ENCODE measurements at places on chromosomes 12 and 14.

DNA sequence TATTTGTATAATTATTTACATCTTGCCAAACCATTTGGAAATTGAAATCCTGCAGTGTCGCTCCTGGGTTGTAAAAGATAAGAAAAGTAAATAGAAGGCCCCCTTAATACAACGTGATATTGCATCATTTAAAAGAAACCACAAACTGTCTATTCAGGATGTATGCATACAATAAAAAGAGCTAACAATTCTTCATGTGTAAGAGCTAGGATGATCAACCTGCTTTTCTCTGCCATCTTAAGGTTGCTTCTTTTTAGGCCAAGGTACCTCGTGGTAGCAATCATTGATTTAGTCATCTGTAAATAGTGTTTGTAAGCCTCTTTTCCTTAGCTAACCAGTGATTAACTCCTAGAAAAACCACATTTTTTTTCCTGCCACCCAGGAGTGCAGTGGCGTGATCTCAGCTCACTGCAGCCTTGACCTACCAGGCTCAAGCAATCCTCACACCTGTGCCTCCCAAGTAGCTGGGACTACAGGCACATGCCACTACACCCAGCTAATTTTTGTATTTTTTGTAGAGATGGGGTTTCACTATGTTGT lies 3.3 kb upstream of the USP44 start:
- no peak for DNase-seq

DNA sequence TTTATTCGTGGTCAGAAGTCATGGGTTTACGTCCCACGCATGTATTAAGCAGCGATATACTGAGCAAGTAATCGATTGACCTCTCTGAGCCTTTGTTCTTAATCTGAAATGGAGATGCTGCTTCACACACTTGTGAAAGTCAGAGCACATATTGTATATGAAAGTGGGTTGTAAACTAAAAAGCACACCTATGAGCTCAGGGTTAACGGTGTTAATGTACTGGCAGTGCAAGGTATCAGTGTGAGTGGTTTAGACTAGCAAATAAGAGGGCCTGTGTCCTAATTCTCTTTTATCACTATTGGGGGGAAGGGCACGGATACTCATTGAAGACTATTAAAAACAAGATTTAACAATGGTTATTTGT lies 676 bp downstream of the MRPL42 start:
- no peak for DNase-seq

DNA sequence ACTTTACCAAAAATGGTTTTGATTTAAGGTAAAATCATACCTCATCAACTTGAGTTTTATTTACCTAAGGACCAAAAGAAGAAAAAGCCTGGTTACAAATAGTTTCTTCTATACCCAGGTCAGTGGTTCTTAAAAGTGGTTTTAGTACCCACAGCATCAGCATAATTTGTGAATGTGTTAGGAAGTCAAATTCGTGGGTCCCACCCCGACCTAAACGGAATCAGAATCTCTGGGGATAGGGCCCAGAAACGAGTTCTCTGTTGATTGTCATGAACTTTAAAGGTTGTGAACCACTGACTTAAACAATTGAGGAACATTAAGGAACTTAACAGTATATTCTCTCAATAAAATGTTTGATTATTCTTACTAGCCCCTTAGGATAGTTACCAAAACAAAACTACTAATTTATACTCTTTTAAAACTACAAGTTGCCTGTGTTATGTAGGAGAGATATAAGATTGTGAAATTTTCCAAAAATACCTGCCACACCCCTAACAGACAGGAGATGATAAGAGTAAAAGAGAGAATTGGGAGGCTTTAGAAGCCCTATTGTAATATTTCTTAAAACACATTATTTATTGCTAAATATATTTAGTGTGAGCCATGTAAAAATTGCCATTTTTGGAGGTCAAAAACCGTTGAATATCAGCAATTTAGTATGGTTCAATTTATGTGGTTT lies 669 bp upstream of the SLC25A21 start:
- no peak for DNase-seq

GRCh38 chr14:74720526-74720925 lies 7.6 kb downstream of the FCF1 start:
- DNase-seq, result peak; percentile 78

DNA sequence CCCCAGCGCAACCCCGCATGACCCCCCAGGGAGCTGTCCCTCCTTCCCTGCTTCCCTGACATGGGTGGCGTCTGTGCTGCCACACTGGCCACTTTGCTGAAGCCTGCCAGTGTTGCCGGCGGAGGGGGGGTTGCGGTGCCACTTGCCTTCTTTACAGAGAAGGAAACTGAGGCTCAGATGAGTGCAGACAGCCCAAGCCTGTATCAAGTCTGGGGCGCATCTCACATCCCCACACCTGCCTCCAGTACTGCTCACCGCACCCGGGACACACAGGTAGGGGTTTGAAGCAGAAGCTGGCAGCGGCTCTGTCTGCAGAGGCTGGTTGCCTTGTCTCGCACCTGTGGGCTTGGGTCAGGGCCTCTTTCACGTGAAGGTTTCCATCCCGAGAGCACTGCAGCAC lies 104.7 kb upstream of the RTL1 start:
- no peak for DNase-seq

GRCh38 chr14:91337699-91338335 lies 79.8 kb downstream of the CCDC88C start:
- DNase-seq, result no peak

- peak; percentile 19 for DNase-seq
Measured at GRCh38 chr12:48816143-48816854, 2.0 kb upstream of the CACNB3 start.

DNA sequence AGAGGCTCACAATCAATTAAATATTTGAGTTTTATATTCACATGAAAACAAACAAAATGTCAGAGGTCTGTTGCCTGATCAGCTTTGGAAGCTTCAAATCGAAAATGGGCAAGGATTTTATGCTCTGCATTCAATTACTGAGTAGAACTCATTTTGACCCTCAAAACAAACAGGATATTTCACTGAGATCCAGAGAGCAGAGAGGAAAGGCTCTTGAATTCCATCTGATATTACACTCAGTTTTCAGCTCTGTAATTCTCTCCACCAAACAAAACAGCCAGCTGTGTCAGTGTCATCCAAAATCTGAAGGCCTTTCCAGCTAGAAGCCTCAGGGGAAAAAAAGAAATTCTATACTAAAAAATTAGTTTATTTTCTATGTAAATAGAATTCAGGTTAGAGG lies 128.6 kb upstream of the FLRT2 start:
- no peak for DNase-seq

- DNase-seq, result no peak
Measured at GRCh38 chr14:34059037-34059924, 108.4 kb upstream of the EGLN3 start.

GRCh38 chr12:62711631-62712241 lies 223.2 kb downstream of the PPM1H start:
- peak; percentile 70 for DNase-seq

GRCh38 chr12:4449851-4450221 lies 4.2 kb upstream of the FGF6 start:
- DNase-seq, result no peak

GRCh38 chr12:82883394-82884355 lies 197.0 kb downstream of the TMTC2 start:
- no peak for DNase-seq

GRCh38 chr14:26719514-26719913 lies 121.7 kb upstream of the NOVA1 start:
- peak; percentile 58 for DNase-seq

DNA sequence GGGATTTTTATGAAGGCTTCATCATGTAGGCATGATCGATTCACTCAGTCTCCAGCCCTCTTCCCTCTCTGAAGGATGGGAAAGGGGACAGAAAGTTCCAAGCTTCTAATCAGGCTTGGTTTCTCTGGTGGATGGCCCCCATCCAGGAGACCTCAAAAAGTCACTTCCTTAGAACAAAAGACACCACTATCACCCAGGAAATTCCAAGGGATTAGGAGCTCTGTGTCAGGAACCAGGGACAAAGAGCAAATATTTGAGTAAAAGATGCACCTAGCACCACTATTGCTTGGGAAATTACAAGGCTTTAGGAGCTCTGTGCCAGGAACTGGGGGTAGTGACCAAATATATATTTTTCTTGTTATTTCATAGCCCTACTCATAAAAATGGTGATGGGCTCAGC lies 33.6 kb upstream of the TMX1 start:
- no peak for DNase-seq

GRCh38 chr14:68552602-68553001 lies 240.3 kb downstream of the ZFP36L1 start:
- peak; percentile 42 for DNase-seq

- no peak for DNase-seq
Measured at GRCh38 chr14:58200480-58200841, 512 bp downstream of the ACTR10 start.

DNA sequence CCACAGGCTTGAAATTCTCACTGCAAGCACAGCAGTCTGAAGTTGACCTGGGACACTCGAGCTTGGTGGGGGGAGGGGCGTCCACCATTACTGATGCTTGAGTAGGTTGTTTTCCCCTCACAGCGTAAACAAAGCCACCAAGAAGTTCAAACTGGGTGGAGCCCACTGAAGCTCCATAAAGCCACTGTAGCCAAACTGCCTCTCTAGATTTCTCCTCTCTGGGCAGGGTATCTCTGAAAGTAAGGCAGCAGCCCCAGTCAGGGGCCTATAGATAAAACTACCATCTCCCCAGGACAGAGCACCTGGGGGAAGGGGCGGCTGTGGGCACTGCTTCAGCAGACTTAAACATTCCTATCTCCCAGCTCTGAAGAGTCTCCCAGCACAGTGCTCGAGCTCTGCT lies 31.7 kb upstream of the ST8SIA1 start:
- DNase-seq, result no peak

- DNase-seq, result no peak
Measured at GRCh38 chr12:52498946-52499345, 5.9 kb upstream of the KRT6A start.

DNA sequence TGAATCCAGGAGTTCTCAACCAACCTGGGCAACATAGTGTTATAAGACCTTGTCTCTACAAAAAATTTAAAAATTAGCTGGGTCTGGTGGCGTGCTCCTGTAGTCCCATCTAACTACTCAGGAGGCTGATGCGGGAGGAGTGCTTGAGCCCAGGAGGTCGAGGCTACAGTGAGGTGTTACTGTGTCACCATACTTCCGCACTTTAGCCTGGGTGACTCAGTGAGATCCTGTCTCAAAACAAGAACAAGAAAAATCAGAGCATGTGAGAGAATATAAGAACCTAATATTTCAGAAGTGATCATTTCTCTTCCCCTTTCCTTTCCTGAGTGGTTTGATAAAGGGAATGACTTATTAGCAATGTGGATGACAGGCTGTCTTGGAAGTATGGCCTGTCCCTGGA lies 9.5 kb downstream of the TRAF3 start:
- peak; percentile 14 for DNase-seq

GRCh38 chr12:86914721-86915120 lies 658.5 kb upstream of the MGAT4C start:
- peak; percentile 42 for DNase-seq
